ENCODE measurements at places on chromosomes 3 and 15.

- no peaks in the 10 kb centered on the region for H3K36me3 ChIP-seq
- DNase-seq = no peak
- H3K27me3 ChIP-seq = no peaks in the 10 kb centered on the region
- H3K4me3 ChIP-seq = no peak overlapping the region
- H3K27ac ChIP-seq = no peak overlapping the region
These were observed 1291.9 kb upstream of the EPHA6 start for GRCh38 chr3:95522449-95522848.

DNA sequence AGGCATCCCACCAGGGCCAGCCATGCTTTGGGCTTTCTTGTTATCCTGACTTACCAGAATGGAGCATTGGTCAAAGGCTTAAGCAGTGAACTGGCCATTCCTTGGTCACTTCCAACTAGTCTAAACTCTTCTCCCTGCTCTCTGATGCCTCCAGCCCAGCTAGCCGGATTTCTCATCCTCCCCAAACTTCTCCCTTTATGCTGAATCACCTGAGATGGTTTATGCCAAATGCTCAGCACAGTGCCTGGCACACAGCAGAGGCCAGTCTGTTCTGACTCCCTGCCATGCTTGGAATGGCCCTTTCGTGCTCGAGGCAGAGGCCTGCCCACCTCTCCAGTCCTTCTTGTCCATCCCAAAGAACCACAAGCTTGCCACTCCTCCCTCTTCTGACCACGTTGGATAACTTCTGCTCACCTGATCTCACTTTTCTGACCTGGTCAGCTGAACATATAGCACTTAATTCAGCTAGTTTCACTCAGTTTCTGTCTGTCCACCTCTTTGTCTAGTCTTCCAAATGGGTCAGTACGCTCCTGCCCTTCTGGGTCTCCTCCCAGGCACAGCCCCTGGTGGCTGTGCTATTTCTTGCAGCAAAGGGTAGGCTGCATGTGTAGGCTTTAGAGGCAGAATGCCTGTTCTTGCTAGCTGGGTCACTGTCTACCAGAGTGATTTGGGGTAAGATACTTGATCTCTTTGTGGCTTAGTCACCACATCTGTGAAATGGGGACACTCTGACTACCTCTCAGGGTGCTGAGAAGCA is 2.2 kb upstream of the RBP1 start:
- H3K27me3 ChIP-seq = peaks cover 8% of the 10 kb centered on the region
- no peak for DNase-seq
- H3K36me3 ChIP-seq = no peaks in the 10 kb centered on the region
- H3K4me1 ChIP-seq = peaks cover 30% of the 10 kb centered on the region
- no peak overlapping the region for H3K4me3 ChIP-seq
- H3K27ac ChIP-seq = no peak overlapping the region

DNA sequence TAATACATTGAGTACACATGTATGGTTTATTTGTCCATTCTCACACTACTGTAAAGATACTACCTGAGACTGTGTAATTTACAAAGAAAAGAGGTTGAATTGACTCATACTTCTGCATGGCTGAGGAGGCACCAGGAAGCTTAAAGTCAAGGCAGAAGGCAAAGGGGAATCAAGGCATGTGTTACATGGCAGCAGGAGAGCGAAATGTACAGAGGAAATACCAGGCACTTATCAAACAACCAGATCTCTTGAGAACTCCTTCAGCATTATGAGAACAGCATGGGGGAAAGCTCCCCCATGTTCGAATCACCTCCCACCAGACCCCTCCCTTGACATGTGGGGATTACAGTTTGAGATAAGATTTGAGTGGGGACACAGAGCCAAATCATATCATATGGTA is 666.3 kb downstream of the ZBBX start:
- no peaks in the 10 kb centered on the region for H3K4me1 ChIP-seq
- no peak overlapping the region for H3K4me3 ChIP-seq
- no peaks in the 10 kb centered on the region for H3K36me3 ChIP-seq
- no peaks in the 10 kb centered on the region for H3K27me3 ChIP-seq
- no peak overlapping the region for H3K27ac ChIP-seq

- peak; percentile 11 for DNase-seq
- H3K27ac ChIP-seq = no peak overlapping the region
- H3K4me1 ChIP-seq = peaks cover 4% of the 10 kb centered on the region
- H3K4me3 ChIP-seq = no peak overlapping the region
- no peaks in the 10 kb centered on the region for H3K27me3 ChIP-seq
These were observed 244.1 kb upstream of the STT3B start for GRCh38 chr3:31288641-31289100.

- no peak overlapping the region for H3K27ac ChIP-seq
- H3K4me3 ChIP-seq = no peak overlapping the region
- H3K4me1 ChIP-seq = peaks cover 34% of the 10 kb centered on the region
- peaks cover 3% of the 10 kb centered on the region for H3K27me3 ChIP-seq
These were observed 29.6 kb downstream of the PSTPIP1 start for GRCh38 chr15:77024273-77025082.

DNA sequence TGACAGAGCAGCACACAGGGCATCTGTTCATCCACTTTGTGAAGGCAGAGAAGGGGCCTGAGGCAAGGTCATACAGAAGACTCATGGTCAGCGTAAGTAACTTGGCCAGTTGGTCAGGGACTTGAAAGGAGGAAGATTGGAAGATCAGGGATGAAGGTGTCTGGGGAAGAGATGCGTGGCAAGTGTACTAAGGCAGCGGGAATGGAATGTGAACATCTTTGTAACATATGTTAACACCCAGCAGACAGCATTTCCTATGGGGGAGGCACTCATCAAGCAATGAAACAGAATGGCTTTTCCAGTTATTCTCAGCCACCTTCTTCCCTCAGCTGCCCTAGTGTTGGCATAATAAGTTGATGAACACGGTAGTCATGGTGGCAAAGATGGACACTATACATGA is 7.8 kb upstream of the RFC4 start:
- no peaks in the 10 kb centered on the region for H3K4me1 ChIP-seq
- no peaks in the 10 kb centered on the region for H3K36me3 ChIP-seq
- peaks cover 22% of the 10 kb centered on the region for H3K27me3 ChIP-seq

DNA sequence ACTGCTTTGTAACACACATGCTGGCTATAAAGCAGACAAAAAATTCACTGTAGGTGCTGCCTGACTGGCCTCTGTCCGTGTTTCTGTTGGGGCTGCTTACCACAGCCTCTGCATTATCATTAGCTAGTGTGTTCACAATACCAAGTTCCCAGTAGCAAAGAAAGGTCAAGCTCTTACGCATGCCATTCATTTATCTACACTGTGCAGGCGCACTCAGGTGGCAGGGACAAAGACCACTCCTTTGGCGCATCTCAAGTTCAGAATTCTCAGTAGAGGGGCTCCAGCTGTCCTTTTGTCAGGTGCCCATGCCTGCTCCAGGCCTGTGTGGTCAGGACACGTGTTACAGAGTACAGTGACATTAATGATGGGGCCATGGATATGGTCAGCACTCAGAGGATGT is 22.3 kb downstream of the MLH1 start:
- no peak overlapping the region for H3K27ac ChIP-seq
- DNase-seq = no peak
- no peaks in the 10 kb centered on the region for H3K4me1 ChIP-seq
- no peak overlapping the region for H3K4me3 ChIP-seq
- peaks cover 55% of the 10 kb centered on the region for H3K36me3 ChIP-seq
- H3K27me3 ChIP-seq = no peaks in the 10 kb centered on the region

GRCh38 chr3:188241072-188241471 is 87.1 kb downstream of the LPP start:
- no peaks in the 10 kb centered on the region for H3K36me3 ChIP-seq
- H3K27ac ChIP-seq = peak overlapping the region; percentile 62
- H3K4me1 ChIP-seq = peaks cover 5% of the 10 kb centered on the region
- peak; percentile 75 for DNase-seq
- no peak overlapping the region for H3K4me3 ChIP-seq
- no peaks in the 10 kb centered on the region for H3K27me3 ChIP-seq

DNA sequence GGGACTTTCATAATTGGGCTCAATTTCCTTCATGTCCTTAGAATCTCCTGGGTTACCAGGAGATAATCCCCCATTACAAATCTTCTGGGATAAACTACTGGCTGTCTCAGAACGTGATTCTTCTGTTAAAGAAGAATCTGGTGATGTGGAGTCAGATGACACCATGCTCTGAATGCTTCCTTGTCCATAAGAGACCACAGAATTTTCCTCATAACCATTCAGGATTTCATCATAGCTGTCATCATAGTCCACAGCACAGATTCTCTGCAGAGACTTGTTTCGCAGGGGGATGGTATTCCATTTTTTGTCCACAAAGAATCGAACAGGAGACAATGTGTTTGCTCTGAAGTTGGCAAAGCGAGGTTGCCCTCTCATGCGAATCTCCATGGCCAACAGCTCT is 109.8 kb upstream of the TSPAN3 start:
- peaks cover 24% of the 10 kb centered on the region for H3K36me3 ChIP-seq
- H3K27me3 ChIP-seq = no peaks in the 10 kb centered on the region
- H3K4me1 ChIP-seq = no peaks in the 10 kb centered on the region
- no peak overlapping the region for H3K27ac ChIP-seq
- H3K4me3 ChIP-seq = no peak overlapping the region
- DNase-seq = no peak

DNA sequence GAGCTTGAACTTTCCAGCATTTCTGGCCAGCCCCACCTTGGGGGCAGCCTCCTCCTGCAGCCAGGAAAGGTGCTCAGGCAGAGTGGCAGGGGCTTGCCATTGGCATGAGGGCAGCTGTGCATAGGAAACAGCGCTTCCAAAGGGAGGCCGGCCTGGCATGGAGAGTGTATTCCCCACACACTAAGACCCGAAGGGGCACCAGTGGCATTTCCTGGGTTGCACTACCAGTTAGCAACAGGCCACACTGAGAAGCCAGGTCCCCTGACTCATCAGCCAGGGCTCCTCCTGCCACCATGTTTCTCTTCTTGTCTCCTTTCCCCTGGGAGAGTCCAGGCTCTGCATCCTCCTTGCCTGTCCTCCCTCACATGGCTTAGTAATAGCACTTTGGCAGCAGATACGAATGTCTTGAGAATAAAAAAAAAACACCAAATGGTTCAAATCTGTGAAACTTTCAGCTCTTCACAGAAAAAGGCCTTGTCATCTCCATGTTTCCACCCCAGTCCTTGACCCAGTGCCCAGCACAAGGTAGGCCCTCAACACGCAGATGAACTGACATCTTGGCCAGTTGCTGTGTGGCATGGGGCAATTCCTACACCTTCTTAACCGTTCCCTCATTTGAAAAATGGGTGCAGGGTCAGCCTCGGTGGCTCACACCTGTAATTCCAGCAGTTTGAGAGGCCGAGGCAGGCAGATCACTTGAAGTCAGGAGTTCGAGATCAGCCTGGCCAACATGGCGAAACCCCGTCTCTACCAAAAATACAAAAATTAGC is 180.4 kb downstream of the SMAD6 start:
- H3K27ac ChIP-seq = peak overlapping the region; percentile 26
- peaks cover 34% of the 10 kb centered on the region for H3K27me3 ChIP-seq
- DNase-seq = peak; percentile 83
- H3K36me3 ChIP-seq = no peaks in the 10 kb centered on the region
- H3K4me3 ChIP-seq = no peak overlapping the region

GRCh38 chr15:42704492-42704926 is 32.4 kb downstream of the CDAN1 start:
- no peaks in the 10 kb centered on the region for H3K4me1 ChIP-seq
- peaks cover 9% of the 10 kb centered on the region for H3K36me3 ChIP-seq
- no peak overlapping the region for H3K4me3 ChIP-seq
- H3K27ac ChIP-seq = no peak overlapping the region
- H3K27me3 ChIP-seq = no peaks in the 10 kb centered on the region

- no peaks in the 10 kb centered on the region for H3K27me3 ChIP-seq
- peak overlapping the region; percentile 40 for H3K27ac ChIP-seq
- peak; percentile 18 for DNase-seq
- peaks cover 14% of the 10 kb centered on the region for H3K4me1 ChIP-seq
- H3K4me3 ChIP-seq = peak overlapping the region; percentile 90
- peaks cover 43% of the 10 kb centered on the region for H3K36me3 ChIP-seq
These were observed 692 bp downstream of the PSMD2 start for GRCh38 chr3:184299488-184300377.

DNA sequence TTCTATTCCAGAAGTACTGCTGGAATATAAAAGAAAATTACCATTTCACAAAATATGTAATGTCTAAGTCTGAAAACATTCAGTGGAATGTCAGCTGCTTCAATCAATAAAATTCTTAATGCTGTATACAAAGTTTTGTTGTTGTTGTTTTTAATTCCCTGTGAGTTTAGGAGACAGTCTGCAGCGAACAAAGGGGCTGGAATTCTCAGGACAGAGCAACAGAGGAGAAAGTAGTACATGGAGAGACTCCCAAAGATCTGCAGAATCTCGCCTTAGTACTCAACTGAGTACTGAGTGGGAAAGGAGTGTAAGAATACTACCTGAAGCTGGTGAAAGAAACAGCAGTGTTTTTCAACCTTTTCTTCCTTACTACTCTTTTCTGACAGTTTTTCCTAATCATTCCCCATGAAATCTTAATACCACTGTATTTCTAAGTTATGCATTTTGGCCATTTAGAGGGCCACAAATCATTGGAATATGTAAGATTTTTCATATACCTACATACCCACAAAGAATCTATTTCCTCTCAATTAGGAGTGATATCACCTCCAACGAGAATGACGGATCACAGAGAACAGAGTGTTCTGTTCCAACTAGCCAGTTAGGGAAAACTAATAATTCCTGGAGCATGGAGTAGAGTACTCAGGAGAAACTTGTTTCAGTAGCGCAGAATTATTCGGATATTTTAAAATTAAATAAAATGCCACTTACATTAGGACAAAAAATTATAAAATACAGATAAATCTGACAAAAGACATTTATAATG is 16.0 kb downstream of the ANKRD28 start:
- H3K36me3 ChIP-seq = no peaks in the 10 kb centered on the region
- DNase-seq = peak; percentile 19
- peak overlapping the region; percentile 37 for H3K27ac ChIP-seq
- H3K27me3 ChIP-seq = no peaks in the 10 kb centered on the region
- H3K4me3 ChIP-seq = no peak overlapping the region

GRCh38 chr3:41569632-41570305 is 370.5 kb downstream of the CTNNB1 start:
- DNase-seq = no peak
- H3K27me3 ChIP-seq = no peaks in the 10 kb centered on the region
- no peaks in the 10 kb centered on the region for H3K4me1 ChIP-seq
- H3K4me3 ChIP-seq = no peak overlapping the region
- H3K36me3 ChIP-seq = no peaks in the 10 kb centered on the region
- no peak overlapping the region for H3K27ac ChIP-seq

- peak; percentile 73 for DNase-seq
These were observed 82.0 kb upstream of the EPHB3 start for GRCh38 chr3:184479426-184480126.

DNA sequence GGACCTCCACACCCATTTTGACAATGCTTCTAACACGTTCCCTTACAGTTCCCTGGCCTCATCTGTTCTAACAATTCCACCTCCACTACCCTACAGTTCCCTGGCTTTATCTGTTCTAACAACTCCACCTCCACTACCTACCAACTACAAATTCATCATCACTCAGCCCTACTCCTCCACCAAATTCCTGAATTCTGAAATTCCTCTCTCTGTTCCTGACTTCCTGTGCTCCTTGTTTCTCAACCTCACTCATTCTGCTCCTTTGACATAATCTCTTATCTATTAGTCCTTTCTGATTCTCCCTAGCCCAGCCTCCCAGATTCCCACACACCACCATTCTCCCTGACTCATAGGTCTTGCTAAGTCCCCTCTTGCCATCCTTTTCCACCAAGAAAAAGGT is 22.5 kb downstream of the UPK1B start:
- H3K27ac ChIP-seq = no peak overlapping the region
- H3K27me3 ChIP-seq = peaks cover 2% of the 10 kb centered on the region
- H3K4me3 ChIP-seq = no peak overlapping the region
- H3K4me1 ChIP-seq = no peaks in the 10 kb centered on the region
- DNase-seq = no peak
- no peaks in the 10 kb centered on the region for H3K36me3 ChIP-seq
